Daoy (cell line): ENCODE measurements at places on chromosomes 5 and 9. TPM values are rescaled to one million over a fixed set of nuclear protein-coding genes. Genes with fewer than 3 reads are reported as not detected.
A peak's percentile ranks its signal among the peaks of the same experiment; 100 is the strongest.

- no peak for DNase-seq
Observed at GRCh38 chr9:125609744-125610143, 97.3 kb downstream of the MAPKAP1 start.

DNA sequence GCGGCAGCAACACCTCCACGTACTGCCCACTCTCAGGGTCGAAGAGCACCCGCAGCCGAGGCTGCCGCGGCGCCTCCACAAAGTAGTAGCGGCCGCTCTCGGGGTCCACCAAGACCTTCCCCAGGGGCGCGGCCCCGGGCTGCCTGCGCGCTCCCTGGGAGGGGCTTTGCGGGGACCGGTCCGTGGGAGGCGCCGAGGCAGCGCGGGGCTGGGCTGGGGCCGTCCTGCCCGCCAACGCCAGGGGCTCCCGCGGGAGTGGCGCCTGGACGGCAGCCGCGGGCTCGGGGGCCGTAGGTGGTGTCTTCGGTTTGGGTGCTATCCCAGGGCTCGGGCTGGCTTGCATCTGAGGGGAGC lies 2.6 kb upstream of the MZB1 start:
- no peak for DNase-seq

DNA sequence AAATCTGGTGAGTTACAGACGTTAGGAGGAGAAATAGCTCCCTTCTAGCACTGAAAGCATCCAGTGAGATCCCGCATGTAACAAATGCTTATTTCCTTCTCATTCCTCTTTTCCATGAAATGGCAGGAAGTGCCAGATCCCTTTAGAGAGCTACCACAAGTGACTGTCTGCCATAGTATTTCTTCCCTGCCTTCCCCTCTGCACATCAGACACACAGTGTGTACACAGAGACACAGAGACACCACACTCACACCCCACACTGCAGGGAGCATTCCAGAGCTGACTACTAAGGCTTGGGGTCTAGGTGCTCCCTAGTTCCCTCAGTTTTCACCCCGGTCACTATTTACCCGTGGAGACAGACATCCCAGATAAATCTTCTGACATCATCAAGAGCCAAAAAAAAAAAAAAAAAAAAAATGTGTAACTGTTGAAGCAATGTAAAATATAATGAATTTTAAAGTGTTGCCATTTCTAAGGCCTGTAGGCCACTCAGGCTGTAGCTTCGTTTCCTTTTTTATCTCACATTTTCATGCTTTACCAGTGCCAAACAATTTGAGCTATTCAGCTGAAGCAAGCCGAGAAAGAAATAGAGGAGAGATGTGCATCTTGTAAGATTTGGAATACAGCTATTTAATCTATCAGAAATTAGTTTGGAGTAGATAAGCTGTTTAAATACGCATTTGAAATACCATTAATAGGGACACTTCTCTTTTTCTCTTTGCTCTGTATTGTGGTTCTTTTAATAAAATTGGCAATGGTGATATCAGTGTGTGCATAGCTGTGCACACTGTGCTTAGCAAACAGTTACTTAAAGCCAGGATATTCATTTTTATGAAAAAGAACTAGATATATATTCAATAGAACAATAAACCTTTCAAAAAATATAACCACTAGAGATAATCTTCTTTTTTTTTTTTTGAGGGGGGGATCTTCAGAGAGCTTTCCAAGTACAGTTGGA lies 405.5 kb downstream of the PDE4D start:
- peak; percentile 17 for DNase-seq

- peak; percentile 19 for DNase-seq
Observed at GRCh38 chr5:146213210-146213826, 9.9 kb downstream of the RBM27 start.

Gene SLC24A2
- 0.21 TPM in 1 of 2 replicates, not detected in the other for total RNA-seq

DNA sequence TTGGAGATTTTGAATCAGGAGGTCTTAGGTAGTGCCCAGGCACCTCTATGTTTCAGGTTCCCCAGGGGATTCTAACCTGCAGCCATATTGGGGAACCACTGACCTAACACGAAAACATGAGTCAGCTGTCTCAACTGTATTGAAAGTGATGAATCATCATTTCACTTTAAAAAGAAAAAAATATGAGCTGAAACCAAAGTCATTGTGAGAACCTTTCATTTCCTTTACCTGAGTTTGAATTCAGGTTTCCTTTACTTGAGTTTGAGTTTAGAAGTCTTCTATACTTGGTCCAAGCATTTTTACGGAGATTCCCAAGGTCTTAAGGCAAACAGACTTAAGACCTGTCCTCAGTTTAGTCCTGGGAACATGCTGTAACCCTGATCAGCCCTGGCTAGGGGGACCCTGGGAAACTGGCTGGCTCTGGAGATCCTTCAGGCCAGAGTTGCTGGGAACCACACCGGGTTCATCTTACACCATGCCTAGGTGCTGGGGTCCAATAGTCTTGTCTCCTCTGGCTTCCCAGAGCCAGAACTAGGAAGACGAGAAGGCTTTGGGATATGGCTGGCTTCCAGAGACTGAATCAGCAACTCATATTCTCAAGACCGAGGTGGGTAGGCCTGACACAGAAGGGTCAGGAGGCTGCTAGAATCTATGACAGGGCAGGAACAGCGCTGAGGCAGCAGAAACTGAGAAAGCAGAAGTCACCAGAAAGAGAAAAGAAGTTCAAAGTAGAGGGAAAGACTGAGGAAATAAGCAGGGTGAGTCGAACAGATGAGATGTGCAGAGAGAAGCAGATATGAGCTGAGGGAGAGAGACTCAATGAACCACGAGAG lies 16.4 kb upstream of the PDCD1LG2 start:
- DNase-seq, result peak; percentile 91

- no peak for DNase-seq
Observed at GRCh38 chr5:179432547-179432946, 87.3 kb upstream of the ADAMTS2 start.

DNA sequence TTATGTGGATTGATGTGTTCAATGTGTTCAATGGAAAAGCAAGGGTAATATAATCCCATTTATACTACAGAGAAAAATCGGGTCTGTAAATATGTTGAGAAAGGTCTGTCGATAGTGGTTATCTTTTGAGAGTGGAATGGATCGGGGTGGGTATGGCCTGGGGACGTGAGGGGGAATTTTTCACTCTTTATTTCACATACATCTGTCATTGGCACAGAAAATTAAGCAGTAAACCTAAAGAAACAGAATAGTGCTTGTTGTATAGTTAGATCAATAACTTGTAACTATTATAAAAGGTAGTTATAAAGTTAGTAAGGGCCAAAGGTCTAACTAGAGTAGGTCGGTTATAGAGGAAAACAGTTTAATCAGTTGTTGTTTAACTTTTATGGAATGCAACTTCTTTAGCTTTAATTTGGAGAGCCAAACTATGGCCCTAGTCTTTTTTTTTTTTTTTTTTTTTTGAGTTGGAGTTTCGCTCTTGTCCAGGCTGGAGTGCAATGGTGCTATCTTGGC lies 66.1 kb upstream of the ABL1 start:
- DNase-seq, result no peak

- no peak for DNase-seq
Observed at GRCh38 chr9:4016789-4017188, 283.1 kb downstream of the GLIS3 start.

- no peak for DNase-seq
Observed at GRCh38 chr9:1580215-1580614, 434.9 kb upstream of the SMARCA2 start.

GRCh38 chr5:17151686-17152085 lies 65.7 kb upstream of the BASP1 start:
- peak; percentile 27 for DNase-seq

- DNase-seq, result no peak
Observed at GRCh38 chr5:111432883-111433536, 79.3 kb downstream of the STARD4 start.

Gene TMEM174
- total RNA-seq, result not detected in 2 replicates

Gene IFNB1
- not detected in 2 replicates for total RNA-seq

DNA sequence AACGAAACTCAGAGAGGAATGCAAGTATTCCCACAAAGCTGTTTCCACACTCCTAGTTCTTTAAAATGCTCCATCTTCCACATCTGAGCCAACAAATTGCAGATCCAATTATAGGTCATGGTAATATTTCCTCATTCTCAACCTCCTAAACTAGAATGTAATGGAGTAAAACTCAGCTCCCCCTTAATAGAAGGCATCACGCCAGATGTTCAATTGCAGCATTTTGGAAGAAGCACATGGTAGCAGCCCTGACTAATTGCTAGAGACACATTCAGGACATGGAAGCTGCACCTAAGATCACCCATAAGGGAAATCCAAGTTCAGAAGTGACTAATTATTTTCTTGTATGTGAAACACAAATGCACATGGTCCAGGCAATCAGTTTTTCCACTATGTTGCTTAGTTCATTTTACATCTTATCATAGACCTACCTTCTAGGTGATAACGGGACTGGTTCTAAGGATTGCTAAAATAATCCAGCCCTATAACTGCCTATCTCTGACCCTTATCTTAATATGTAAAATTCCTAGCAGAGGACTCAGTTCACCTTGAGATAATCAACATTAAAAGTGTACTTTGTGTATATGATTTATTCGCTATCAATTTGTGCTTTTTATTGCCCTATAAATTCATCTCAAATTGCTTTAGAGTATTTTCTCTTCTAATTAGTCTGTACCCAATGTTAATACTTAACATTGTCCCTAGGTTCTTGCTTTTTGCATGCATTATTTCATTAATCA lies 75.1 kb downstream of the GABRB2 start:
- no peak for DNase-seq

DNA sequence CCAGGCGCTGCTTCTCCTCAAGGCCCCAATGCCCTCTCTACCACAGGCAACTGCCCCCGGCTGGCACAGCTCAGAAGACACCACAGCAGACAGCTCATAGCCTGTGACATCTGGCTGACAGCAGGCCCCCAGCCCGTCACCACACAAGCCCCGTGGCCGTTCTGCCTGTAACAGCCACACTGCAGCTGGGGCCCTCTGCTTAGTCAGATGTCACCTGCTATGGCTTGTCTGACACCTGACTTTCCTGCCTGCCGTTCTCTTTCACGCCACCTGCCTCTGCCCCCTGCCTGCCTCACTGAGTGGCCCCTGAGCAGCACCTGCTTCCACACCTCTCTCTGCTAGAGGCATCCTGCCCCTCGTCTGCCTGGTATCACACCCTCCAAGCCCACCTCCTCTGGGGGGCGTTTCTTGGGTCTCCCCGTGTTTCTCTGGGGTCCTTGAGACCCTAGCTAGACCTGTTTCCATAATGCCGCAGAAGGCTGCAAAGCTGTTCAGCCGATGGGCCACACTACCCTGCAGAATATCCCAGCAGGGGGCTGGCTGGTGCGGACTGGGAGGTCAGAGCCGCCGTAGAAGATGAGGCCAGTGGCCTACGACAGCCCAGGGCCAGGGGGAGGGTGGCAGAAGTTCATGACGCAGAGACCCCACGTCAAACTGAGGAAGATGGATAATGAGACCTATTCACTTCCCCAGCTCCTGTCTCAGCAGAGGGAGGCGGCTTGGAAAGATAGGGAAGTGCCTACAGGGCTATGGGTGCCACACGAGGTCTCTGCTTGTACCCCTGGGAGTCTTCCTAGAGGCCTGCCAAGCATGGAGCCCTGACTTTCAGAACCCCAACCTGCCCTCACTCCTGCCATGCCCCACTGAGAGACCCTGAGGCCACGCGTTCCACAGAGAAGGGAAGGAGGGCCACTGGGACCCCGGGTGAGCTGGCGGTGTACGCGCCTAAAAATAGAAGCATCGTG lies 95.1 kb downstream of the ZNF354C start:
- DNase-seq, result no peak

Gene ARHGAP26
- total RNA-seq, result 5.8 and 7.7 TPM in 2 replicates

Gene SPATA31D4
- not detected in 2 replicates for total RNA-seq

DNA sequence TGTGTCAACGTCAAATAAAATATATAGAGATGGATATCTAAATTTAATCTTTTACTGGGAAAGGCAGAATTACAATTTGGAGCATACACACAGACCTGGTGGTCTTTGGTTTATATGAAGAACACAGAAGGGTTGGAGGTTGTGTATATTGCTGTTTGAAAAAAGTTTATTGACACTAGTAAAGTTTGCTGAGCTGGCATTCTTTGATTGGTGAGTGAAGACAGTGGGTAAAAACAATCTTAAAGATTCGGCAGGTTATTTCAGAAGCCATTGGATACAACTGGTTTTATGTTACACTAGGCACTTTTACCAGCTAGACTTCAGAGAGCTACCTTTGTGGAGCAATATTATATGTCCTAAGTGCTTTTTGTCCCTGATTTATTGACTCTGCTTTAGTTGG lies 27.2 kb downstream of the IZUMO3 start:
- DNase-seq, result no peak

Gene PIP5K1B
- total RNA-seq, result 0.09 and 0.57 TPM in 2 replicates

DNA sequence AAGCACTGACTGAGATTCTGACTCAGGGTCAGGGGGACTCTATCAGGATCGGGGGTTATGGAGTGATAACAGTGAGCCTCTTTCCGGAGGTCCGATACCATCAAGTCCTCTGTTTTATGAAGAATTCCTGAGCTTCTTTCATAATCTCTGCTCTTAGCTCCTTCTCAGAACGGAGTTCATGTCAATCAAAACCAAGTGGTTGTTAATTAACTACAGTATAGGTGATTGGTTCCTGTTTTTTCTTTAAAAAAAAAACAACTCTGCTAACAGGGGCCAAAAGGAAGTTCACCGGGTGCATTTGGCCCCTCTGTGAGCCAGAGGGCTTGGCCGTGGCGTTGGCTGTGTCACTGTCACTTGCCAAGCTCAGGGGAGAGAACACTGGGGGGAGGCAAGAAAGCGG lies 4.0 kb downstream of the GFI1B start:
- DNase-seq, result no peak

- peak; percentile 72 for DNase-seq
Observed at GRCh38 chr5:107806705-107807104, 136.0 kb upstream of the EFNA5 start.

GRCh38 chr5:32258424-32258823 lies 54.3 kb downstream of the MTMR12 start:
- DNase-seq, result no peak

DNA sequence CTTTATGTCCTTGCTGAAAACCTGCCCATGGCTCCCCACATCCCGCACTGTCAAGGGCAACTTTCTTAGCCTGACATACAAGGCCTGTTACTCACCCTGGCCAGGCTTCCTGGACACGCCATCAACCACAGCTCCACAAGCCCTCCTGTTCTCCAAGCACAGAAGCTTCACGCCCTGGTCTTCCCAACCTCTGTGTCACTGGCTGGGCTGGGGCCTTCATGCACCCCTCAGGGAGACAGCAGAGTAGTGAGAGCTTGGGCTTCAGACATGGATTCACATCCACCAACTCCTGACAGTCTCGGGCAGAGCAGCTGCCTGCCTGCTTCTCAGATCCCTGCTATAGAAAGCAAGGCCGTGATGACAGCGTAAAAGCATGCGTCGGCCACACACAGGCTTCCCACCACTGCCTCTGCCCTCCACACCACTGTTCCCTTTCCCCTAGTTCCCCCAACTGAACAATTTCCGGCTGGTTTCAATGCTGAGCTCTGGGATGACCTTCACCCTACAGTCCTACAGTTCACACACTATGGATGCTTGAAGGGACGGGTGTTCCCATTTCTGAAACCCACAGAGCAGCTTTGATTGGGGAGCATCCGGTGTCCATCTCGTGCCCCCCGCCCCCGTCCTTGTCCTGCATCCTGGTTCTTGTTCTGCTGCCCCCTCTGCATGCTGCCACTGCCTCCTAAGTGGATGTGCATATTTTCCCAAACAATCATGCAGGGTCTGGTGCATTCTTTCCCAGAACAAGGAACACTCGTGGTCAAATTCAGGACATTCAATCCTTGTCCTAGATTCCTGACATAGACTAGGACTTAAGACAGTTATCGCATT lies 33.4 kb upstream of the ADAMTS2 start:
- peak; percentile 55 for DNase-seq

Gene UGCG
- 235 and 250 TPM in 2 replicates for total RNA-seq
